ENCODE measurements at places on chromosomes 16 and 17.

GRCh38 chr17:57551321-57552079, 193.6 kb downstream of the CCDC182 start:
- DNase-seq, result no peak

GRCh38 chr17:65163990-65164495, 26.9 kb downstream of the RGS9 start:
- no peak for DNase-seq

- DNase-seq, result peak; percentile 55
Observed at GRCh38 chr16:81730090-81731051, 48.7 kb upstream of the PLCG2 start.

DNA sequence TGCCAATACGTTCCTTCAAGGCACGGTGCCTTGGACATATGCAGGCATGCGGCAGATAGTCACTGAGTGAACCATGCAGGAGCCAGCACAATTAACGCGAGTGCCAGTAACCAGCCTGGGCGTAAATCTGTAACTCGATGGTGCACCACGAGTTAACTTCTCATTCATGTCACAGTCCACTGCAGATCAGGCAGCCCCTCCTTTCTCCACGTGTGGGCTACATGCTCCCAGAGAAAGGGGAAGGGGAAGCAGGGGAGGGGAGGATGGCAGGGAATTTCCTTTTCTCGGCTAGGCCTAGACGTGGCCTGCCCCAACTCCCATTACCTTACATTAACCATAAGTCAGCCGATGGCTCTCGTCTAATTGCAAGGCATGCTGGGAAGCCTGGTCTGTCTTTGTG, 287.9 kb downstream of the CPPED1 start:
- no peak for DNase-seq

DNA sequence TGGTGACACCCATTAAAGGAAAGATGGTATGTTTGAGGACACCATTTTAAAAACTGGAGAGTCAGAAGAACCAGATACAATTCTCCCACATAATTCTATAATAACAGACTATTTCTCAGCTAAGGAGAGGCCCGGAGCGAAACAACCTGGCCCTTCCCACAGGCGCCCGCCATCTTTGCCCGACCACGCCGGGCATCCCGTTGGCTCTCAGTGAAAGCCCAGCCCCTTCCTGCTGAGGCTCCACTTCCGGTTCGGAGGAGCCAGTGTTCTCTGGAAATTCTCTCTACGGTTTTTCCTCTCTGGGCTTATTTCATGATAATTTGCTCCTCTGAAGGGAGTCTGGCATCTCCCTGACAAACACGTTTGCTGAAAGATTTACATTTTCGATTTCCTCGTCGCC, 175.7 kb downstream of the AXIN2 start:
- DNase-seq, result no peak

DNA sequence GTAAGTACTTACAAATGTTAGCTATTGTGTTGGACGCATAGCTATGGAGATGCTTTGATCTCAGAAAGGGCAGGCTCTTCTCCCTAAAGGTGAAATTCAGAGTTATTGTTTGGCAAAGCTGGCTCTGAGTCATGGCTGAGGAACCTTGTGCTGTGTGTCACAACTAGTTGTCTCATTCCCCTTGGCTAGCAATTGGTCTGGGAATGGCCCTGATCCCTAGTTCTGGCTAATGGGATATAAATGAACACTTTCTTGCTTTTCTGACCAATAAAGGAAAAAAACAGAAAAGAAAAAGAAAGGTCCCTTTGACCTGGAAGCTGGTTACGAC, 210.6 kb downstream of the MAP2K4 start:
- DNase-seq, result no peak

- DNase-seq, result no peak
Observed at GRCh38 chr16:641326-642188, at the start of gene MCRIP2. TSS of gene MCRIP2 (plus strand) at chr16:641828. CDS start at chr16:641992, 164 bp downstream.

- no peak for DNase-seq
Observed at GRCh38 chr17:3885970-3886369, 6.9 kb downstream of the CAMKK1 start.

DNA sequence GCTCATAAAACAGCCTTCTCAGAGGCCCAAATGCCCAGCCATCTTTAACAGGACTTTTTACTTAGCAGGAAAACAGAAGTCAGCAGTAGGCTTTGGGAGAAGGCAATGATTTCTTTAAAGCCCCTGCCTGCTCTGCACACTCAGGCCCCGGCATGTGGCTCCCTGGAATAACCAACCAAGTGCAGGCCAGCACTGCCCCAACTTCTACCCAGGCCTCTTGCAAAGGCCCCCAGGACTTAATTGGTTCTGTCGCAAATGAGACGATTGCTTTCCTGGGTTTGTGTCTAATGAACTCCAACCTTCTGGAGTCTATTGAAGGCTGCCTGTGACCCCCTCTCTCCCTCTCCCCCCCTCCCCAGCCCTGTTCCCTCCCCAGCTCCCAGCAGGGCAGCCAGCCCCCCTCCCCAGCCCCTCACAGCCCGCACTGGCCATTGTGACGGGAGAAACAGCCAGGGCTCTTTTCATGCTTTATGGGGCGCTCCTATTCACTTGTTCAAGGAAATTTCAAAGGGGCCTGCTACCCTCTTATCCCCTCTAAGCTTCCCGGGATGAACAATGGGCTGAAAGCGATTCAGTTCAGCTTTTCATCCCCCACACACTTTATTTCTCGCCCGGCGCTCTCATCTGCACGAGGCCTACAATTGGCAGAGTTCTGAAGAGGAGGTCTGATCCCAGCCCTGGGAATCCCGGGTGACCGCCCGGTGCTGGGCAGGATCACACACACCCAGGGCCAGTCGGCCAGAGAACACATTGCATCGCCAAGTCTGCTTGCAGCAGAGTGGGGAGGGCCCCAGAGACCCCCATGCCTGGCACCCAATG, 15.5 kb downstream of the AXIN2 start:
- no peak for DNase-seq

DNA sequence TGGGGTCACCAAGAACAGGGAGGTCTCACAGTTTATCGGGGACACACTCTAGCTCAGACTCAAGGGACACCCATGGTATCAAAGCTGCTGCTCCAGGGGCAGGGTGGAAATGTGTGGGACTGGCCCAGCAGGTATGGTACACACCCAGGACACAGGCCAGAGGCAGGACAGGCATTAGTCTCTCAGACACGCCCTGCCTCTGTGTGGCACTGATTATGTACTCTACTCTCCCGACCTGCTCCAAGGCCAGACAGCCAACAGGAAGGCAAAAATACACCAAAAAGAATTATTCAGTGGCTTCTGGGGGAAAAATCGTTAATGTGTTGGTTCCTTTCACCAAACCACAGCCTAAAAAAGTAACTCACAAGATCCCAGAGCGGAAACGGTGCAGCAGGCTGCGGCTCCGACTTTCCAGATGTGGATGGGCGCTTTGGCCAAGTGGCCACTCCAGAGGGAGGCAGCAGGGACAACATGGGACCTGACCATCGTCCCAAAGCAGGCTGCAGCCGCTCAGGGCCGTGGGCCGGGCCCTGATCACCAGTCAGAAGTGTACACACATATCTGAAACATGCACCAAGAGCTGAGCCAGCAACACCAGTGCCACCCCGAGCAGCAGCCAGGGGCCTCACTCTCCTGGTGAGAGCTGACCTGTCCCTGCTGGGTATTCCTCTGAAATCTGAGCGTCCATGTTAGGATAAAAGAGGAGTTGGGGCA, 1.0 kb upstream of the SIRT7 start:
- no peak for DNase-seq

GRCh38 chr16:31225193-31225592, 8.3 kb upstream of the PYDC1 start:
- no peak for DNase-seq
